ENCODE measurements at places on chromosomes 6 and 20.
A peak's percentile ranks its signal among the peaks of the same experiment; 100 is the strongest.

DNA sequence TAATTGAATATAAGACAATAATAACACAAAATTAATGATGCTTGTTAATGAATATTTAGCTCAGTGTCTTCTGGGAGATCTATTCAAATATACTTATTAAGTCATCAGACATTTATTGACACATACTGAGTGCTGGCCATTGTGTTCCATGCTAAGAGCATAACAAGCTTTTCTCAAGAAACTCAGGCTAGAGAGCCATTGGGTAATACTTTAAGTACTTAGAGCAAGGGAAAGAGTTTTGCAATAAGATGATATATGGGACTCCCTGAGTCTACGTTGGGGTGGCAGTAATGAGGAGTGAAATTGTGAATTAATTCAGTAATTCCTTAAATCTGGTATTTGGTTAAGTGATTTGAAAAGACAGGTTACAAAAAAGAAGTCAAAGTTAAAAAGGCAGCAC lies 11.1 kb downstream of the TMEM200A start:
- no peak for DNase-seq

GRCh38 chr6:36566418-36566905 lies 19.2 kb upstream of the STK38 start:
- DNase-seq = no peak

GRCh38 chr6:118645395-118645794 lies 6.0 kb downstream of the CEP85L start:
- DNase-seq = no peak

- no peak for DNase-seq
Measured at GRCh38 chr6:156940221-156940620, 163.0 kb downstream of the ARID1B start.

DNA sequence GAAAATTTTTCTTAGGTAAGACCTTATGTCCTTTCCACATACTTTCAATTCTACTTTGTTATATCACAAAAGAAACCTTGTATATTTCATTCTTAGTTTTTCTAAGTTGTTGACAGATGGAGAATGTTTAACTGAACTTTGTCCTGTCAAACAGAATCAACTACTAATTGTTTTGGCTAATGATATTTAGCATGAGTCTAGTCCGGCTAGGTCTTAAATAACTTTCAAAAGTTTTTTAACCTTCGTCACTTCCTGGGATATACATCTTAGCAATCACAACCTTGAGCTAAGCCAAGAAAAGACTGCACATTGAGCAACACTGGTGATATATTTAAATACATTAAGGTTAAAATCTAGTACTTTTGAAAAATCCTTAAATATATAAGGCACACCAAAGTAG lies 62.9 kb upstream of the RUNX2 start:
- no peak for DNase-seq

GRCh38 chr6:33126101-33126714 lies 50.4 kb downstream of the HLA-DPB1 start:
- peak; percentile 67 for DNase-seq

GRCh38 chr6:137405806-137406205 lies 88.4 kb downstream of the OLIG3 start:
- DNase-seq = no peak

DNA sequence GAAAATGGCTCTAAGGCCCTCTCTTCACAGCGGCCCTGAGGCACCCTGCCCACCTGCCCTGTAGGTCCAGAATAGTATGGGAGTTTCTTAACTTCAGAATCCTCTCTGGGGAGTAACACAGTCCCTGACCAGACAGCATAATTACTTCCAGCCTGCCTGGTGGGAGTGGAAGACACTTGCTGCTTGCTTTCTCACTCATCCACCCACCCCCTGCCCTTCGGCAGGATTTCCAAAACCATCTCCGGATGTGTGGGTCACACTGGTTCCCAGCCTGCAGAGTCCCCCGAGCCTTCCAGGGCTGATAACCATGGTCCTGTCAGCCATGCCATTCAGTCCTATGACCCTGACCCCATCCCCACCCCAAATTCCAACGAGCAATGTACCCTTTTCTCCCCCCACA lies 5.4 kb downstream of the SLC29A1 start:
- DNase-seq = no peak

DNA sequence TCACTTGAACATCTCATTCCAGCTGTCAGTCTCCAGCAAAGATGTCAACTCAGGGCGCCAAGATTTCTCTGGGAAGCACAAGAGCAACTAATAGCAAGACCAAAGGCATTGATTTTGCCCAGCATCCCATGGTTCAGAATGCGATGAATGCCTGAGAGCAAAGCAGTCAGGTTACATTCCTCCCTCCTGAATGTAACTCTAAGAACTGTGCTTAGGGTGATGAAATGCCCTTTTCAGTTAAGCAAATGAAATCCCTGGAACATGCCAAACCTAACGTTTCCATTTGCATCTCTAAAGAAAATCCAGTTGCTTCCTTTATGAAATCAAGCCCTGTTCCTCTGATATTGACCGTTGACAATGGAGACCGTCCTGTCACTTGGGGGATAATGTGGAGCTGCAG lies 224.0 kb upstream of the PLN start:
- DNase-seq = no peak

DNA sequence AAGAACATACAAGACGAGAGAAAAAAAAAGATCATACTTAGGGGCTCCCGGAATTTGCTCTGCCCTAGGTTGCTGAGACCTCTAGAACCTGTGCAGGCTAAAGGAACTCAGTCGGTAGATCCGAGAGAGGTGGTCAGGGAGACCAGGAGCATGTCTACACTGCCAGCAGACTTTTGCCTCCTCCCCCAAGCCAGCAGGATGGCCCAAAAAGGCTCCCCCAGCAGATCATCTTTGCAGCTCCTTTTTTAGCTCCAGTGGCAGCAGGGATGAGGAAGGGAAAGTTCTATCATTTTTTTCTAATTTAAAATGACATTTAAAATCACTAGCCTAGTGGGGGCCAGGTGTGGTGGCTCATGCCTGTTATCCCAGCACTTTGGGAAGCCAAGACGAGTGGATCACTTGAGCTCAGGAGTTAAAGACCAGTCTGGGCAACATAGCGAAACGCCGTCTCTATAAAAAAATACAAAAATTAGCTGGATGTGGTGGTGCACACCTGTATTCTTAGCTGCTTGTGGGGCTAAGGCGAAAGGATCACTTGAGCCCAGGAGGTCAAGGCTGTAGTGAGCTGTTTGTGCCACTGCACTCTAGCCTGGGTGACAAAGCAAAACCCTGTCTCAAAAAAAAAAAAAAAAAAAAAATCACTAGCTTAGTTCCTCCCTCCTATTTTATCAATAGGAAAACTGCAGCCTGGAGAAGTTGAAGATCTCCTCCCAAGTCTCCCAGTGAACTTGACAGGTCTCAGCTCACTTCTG lies 69.3 kb upstream of the MYL9 start:
- peak; percentile 42 for DNase-seq

DNA sequence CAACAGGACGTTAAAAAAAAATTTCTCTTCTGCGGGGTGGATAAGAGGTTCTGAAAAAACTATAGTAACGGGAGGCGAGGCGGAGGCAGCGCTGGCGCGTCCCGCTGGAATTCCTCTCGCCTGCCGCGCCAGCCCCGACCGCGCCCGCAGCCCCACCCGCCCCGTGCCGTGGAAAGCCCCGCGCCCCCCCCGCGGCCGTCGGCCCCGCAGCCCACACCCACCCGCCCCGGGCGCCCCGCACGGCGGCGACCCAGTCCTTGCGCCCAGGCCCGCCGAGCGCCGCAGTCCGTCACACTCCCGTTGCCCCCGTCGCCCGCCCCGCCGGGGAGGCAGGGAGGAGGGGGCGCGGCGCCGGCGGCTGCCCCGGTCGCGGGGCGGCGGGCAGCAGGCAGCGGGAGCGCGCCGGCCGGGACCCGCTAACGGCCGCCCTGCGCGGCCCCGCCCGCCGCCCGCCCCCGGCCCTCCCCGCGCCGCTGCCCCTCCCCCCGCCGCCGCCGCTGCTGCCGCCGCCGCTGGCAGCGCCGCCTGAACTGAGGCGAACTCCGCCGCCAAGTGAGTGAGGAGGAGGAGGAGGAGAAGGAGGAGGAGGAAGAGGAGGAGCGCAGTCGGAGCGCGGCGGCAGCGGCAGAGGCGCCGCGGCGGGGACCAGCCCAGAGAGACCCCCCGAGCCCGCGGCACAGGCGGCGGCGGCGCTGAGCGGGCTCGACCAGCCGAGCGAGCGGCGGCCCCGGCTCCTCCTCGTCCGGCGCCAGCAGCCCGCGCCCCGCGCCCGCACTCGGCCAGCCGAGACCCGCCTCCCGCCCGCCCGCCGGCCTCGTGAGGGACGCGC lies at the start of gene QKI:
QKI (plus strand) TSS at position 602 of the 829 bp plus-strand sequence. CDS start 476 bp downstream, outside the sequence.
- peak; percentile 59 for DNase-seq

GRCh38 chr6:52415917-52416628 lies 4.1 kb upstream of the EFHC1 start:
- DNase-seq = no peak

DNA sequence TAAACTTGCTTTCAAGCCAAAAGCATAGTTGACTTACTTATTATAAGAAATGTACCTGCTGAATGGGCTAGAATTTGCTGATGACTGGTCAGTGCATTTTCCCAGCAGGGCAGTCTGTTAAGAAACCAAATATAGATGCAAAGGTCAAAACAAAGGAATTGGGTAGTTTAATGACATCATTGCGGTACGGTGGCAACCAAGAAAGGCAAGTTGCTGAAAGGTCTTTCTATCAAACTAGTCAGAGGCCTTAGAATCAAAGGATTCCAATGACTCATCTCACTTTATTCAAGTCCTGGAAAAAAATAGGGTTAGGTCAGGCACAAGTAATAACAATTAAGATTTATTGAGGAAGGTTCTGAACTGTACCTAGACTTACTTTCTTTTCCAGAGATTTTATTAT lies 76.4 kb downstream of the KIZ start:
- DNase-seq = no peak

- no peak for DNase-seq
Measured at GRCh38 chr6:53889365-53889764, 94.6 kb downstream of the LRRC1 start.

DNA sequence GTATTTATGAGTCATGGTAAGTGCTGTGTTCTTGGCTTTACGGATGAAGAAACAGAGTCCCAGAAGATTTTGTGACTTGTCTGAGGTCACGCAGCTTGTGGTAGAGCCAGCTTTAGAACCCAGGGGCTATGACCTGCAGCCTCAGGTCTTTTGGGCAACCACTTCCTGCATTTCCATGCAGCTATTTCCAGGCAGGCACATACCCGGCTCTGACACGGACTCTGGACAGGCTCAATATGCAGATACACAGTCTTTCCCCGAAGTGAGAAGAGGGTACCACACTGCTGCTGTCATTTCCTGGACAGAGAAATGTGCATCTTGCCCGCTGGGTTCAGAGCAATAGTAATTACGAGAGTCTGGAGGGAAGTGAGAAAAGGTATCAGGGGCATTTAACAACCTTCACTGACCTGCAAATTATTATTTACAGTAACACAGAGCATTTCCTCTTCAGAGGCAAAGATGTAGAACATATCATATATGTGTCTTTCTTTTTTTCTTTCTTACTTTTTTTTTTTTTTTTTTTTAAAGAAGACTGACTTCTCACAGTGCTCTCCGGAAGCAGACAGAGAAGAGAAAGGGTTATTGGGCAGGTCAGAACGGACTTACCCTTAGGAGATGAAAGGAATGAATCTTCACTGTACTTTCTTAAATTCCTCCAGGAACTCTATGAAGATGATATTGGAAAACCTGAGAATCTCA lies 185.1 kb downstream of the CLIC5 start:
- peak; percentile 48 for DNase-seq

DNA sequence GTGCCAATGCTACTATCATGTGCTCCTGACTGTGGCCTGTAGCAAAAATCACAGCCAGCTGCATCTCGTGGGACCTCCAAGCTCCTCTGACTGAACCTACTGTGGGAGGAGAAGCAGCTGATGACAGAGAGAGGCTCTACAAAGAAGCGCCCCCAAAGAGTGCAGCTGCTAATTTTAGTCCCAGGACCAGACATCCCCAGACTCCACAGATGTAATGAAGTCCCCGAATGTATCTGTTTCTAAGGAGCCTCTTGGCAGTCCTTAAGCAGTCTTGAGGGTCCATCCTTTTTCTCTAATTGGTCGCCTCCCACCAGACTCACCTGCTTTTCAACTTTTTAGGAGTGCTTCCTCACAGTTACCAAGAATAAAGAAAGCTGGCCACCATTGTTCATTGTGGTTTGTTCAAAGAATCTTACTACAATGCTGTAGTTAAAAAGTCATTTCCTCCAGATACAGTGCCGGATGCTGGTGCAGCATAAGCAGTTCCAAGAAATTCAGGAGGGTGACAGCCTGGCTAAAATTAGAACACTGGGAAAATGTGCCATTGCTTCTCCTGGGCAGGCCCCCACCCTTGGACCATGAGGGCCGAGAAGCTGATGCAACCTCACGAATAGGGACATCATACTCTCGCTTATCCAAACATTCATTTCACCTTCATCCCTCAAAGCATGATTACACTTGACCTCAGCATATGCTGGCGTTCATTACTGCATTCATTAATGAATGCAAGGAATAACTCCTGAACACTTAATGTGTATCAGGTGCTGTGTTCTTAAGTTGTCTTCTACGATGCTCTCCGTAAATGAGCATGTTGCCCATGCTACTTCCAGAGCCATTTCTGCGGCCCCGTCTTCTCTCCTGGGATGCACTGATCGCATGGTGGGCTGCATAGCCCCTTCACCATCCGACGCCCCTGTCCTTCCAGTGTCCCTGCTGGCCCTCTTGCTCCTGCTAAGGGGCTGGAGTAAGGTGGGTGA lies 66.4 kb downstream of the LY86 start:
- DNase-seq = no peak

DNA sequence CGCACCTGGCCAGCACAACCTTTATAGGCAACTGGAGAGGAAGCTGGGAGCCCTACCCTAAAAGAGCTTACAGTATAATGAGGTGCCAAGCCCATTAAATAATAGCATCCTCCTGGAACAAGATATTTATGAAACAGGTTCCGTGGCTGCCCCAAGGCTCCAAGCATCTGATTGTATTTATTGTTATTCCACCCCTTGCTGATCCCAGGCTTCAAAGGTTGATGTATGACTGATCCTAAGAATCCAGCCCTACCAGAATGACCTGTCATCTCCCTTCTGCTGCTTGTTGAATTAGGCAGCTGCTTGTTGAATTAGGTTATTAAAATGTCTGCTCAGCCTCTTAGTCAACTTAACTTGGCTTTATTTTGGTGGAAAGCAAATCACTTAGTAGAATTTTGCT lies 35.2 kb upstream of the SASH1 start:
- no peak for DNase-seq

GRCh38 chr6:170262489-170263088 lies 28.3 kb downstream of the DLL1 start:
- no peak for DNase-seq

GRCh38 chr6:140401761-140402160 lies 1027.3 kb upstream of the CITED2 start:
- DNase-seq = no peak

GRCh38 chr20:58408603-58409246 lies 19.7 kb downstream of the VAPB start:
- no peak for DNase-seq

- no peak for DNase-seq
Measured at GRCh38 chr6:65199121-65199520, 507.9 kb downstream of the EYS start.

- DNase-seq = no peak
Measured at GRCh38 chr6:132425176-132425575, 23.9 kb upstream of the MOXD1 start.

Data from MM.1S (cell line).